Stimulated activated CD4-positive, alpha-beta T cell treated with anti-CD3 and anti-CD28 coated beads, Interleukin-4, amount 100 ng/mL, for 1 hour (primary cell): ENCODE measurements at places on chromosomes 4 and X.

DNA sequence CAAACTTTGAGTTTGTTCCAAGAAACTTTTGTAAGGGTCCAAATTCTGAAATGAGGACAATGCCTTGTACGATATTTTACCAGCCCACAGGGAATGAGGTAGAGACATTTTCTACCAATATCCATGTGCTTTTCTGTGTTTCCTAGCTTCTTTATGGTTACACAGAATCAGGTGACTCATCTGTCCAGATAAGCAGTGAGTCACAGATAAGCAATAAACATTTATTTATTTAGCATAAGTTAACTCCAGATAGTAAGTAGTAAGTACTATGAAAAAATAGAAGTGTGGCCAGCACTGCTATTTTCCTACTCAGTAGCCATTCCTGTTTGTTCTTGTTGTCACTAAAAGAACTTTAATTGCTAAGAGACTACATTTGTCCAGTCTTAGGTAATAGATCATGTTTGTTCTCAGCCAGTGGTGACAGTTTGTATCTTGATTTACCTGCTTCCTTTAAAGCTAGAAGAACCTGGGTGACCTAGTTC is 7.4 kb downstream of the AFF1 start:
- DNase-seq = no peak

GRCh38 chrX:8721536-8721935 is 10.4 kb downstream of the ANOS1 start:
- DNase-seq = no peak

GRCh38 chr4:87901422-87901992 is 68.7 kb downstream of the MEPE start:
- no peak for DNase-seq

- DNase-seq = peak; percentile 6
Observed at GRCh38 chrX:20378233-20378920, 111.7 kb upstream of the RPS6KA3 start.

- DNase-seq = no peak
Observed at GRCh38 chrX:123311486-123311885, 127.4 kb downstream of the GRIA3 start.

GRCh38 chr4:98343626-98344025 is 82.4 kb downstream of the RAP1GDS1 start:
- DNase-seq = no peak

- no peak for DNase-seq
Observed at GRCh38 chr4:161919442-161920220, 244.2 kb downstream of the FSTL5 start.

DNA sequence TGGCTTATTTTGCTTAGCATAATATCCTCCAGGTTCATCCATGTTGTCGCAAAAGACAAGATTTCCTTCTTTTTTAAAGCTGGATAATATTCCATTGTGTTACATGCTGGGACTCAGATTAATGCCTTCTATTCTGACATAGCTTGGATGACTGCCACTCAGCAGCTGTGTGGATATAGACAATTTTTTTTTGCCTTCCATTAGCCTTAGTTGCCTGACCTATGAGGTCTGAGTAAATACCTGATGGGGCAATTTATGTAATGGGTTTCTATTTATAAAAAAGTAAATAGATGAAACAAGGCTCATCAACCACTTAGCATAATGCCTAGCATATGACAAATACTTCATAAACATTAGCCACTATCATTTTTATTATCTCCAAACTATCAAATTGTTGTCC is 515.4 kb downstream of the ZNF674 start:
- DNase-seq = no peak

DNA sequence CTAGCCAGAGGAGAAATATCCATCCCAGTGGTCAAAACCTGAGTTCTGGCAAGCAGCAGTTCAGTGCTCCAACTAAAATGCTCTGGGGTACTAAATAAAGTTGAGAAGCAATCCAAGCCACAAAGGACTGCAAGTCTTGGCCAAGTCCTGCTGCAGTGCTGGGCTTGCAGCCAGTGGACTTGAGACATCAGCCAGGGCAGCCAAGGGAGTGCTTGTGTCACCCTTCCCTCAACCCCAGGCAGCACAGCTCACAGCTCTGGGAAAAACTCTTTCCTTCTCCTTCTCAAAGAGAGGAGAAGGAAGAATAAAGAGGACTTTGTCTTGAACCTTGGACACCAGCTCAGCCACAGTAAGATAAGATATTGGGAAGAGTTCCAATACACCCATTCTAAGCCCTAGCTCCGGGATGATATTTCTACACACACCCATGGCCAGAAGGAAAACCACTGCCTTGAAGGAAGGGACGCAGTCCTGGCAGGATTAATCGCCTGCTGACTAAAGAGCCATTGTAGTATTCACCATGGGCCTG is 99.8 kb downstream of the PTCHD1 start:
- no peak for DNase-seq

GRCh38 chrX:140918398-140919038 is 83.9 kb upstream of the SPANXB1 start:
- DNase-seq = no peak

DNA sequence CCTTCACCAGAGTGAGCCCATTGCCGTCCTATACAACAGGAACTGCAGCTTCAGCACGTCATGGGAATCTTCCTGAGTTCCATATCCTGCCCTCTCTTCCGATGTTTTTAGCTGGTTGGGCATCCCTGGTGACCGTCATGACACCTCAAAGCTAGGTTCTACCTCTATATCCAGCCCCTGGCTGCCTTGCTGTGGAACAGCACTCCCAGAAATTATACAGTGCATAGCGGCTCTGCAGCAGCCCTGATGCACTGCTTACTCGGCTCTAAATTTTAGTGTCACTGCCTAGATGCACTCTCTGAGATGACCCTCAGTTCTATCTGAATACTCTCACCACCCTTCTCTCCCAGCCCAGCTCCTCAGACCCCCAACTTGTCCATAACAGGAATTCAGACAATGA is 44.3 kb downstream of the ARHGEF38 start:
- DNase-seq = no peak

DNA sequence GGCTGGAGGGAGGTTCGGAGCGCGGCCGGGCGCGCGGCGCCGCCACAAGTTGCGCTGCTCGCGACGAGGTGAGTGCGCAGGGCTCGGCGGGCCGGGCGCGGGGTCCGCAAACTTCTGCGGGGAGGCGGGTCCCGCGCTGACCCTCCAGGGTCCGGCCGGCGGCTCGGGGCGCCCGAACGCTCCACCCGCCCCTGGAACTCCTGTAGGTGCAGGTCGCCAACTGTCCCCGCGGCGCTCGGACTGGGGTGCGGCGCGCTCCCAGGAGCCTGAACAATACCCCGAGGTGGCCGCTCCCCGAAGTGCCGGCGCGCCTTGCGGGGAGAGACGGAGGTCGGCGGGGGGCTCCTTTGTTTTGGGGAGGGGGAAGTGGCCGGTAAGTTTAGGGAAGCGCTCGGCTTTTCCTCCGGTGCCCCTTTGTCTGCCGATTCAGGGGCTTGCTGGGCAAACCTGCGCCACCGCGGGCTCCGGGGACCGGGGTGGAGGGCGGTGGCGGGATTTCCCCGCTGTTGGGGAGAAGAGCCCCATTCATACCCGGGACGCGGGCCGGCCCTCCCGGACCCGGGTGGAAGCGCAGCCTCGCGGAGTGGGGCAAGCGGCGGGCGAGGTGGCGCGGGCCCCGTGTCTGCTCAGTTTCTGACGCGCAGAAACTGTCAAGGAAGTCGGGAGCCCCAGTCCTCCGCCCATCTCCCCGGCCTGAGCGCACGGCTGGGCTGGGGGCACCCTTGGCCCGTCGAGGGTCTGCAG is 694 bp downstream of the TBL1X start:
- peak; percentile 36 for DNase-seq

DNA sequence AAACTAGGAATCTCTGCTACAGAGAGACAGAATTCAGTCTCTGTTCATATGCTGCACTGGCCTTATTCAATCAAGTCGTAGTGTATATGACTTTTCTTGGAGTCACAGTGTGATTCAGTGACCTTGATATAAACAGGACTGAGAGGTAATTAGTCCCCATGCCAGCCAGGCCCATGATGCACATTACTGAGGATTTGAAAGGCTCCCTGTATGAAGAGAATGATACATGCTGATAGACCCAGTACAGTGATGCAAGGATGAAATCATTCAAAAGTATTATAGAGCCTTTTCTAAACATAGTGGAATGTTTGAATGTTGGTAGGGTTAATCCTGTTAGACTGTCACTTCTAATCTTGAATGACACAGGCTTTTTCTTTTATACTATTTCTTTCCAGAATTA is 34.1 kb downstream of the ANXA3 start:
- DNase-seq = no peak

- no peak for DNase-seq
Observed at GRCh38 chr4:119040261-119040660, 95.4 kb upstream of the MYOZ2 start.

GRCh38 chrX:10420134-10420533 is 200.3 kb downstream of the MID1 start:
- DNase-seq = no peak

DNA sequence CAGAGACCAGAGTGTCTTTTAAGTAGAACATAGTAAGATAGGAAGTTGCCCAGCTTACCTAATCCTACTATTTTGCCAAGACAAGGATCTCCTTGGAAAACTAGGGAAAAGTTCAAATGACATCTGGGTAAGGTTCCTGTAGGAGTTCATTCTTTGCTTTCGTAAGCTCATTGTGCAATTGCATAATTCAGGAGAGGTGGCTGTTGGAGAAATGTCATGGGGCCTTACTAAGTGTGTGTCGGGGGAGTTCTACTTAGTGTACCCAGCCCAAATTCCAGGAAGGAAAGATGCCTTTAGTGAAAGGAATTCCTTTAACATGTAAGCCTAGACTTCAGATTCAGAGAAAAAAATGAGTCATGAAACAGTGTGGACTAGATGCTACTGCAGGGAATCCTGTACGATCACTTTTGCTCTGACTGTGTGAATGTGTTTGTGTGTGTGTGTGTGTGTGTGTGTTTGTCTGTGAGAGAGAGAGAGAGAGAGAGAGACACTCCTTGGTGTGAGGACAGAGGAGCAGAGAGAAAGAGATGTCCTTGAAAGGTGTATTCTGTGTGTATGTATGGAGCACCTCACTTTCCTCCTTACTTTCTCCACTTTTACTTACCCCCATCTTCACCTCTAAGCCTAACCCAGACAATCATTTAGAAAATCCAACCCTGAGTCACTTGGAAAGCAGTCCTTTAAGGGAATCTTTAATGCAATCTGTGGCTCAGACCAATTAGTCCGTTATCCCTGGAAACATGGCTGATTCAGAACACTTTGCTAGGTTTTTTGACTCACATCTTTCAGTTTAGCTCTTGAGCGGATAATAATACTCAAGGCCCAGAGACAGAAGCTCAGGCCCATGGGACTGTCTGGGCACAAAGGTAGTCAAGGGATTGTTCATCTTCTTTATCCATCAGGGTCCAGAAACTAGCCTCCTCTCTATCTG is 114.5 kb upstream of the ACSL4 start:
- no peak for DNase-seq

GRCh38 chr4:88043586-88044340 is 36.3 kb downstream of the PKD2 start:
- no peak for DNase-seq

DNA sequence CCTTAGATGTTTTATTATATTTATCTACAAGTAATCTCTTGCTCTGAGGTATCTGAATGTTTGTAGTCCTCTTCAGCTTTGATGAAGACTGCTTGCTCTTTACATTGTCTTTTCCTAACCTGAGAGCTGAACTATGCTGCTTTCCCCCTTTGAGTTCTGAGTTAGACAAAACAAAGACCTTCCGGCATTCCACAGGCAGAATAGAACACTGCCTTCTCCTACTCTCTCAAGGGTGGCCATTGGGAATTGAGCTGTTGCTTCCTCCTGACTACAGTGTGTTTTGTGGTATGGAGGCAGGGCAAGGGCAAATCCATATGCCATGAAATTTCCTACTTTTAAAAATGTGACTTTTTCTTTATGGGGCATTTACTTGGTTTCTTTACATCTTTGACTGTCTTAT is 841.0 kb downstream of the FAM133A start:
- DNase-seq = no peak

DNA sequence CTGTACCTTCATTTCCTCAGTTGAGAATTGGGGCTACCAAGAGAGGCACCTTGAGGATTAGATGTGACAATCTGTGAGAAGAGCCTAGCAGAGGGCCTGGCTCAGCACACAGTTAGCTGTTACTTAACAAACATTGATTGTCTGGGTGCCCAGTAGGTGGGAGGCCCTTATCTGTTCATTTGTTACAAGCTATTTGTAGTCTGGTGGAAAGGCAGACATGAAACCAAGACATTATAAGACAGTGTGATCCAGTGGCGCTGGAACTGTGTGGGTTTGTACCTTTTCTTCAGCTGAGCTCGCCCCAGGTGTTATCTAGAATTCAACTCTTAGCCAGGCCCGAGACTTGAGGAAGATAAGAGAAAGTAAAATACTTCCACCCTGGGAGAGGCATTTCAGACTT is 16.9 kb downstream of the AKAP4 start:
- DNase-seq = no peak

DNA sequence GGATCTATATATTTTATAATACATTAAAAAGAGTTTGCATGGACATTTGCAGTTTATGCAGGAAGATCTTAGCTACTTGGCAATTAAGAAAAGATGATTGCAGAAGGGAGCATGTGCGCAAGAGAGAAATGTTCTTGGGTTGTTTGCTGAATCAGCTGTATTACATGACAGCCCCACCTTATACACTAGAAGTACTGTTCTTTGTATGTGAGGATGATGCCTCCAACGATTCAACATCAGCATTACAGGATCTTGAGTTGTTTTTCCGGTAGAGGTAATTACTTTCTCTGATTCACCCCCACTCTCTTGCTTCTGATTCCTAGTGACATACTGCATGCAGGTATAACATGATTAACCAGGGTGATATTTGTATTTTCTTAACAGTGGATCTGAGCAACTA is 140.8 kb downstream of the PCDH7 start:
- DNase-seq = no peak

- DNase-seq = no peak
Observed at GRCh38 chr4:140904904-140905303, 148.7 kb upstream of the TBC1D9 start.

DNA sequence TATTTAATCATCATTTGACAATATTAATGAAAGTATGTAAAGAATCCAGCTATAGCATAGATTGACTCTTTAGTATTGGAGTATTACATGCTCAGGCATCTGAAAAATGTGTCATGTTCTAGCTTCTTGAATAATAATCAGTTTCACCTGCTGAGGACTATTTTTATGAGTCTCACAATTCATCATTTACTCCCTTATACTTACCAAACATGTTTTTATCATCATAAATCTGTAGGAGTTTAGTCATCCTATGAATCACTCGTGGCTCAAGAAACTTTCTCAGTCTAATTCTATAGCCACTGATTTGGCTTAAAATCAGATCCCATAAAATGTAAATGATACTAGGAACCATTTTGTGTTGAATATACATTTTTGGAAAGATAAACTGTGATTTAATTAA is 1616.1 kb downstream of the C4orf33 start:
- no peak for DNase-seq
